ENCODE measurements at places on chromosomes 12 and 14. TPM values are rescaled to one million over a fixed set of nuclear protein-coding genes. Genes with fewer than 3 reads are reported as not detected.

- no peak for DNase-seq
Observed at GRCh38 chr14:92686411-92686899, 62.0 kb downstream of the LGMN start.

DNA sequence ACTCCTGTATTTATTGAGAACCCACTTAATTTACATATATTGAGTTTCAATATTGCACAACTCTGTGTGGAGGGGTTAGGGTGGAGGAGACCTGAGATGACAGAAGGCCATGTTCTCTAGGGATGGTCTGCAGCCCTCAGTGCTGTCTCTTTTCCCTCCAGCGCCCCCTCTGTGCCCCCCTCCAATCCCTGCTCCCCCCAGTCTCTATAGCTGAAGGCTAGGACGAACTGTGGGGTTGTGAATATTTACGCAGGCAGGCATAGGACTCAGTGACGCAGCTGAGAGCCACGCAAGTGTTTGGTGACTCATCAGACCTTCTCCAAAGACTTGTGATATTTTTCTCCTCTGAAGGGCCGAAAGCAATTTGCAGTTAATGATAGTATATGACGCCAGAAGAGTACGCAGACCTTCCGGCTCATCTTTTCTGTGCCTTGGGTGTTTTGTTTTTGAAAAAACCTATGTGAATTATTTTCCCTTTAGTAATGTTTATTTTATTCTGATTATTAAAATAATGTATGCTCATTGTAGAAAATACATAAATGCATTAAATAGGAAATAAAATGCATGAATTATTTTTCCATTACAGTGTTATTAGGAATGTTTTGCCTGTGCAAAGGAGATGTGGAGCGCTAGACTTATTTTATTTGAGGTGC, 85.3 kb downstream of the SLC25A47 start:
- DNase-seq, result no peak

GRCh38 chr14:39474416-39474911, 42.2 kb upstream of the FBXO33 start:
- no peak for DNase-seq

DNA sequence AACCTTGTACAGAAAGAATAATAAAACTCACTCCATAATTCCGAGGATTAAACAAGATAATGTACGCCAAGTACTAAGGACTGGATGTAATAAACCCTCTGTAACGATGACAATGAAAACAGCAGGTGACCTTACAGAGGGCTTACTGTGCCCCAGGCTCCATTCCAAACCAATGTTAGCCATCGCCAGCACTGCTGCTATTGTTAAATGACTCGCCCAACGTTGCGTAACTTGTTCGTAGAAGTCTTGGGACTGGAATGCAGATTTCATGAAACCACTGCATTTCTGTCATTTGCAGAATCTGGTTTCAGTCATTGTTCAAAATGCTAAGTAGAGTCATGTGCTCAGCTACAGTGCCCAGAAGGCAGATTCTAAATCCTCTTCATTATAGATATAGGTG, 728 bp upstream of the STON2 start:
- no peak for DNase-seq

- no peak for DNase-seq
Observed at GRCh38 chr12:14961466-14962152, at the start of gene ARHGDIB. Gene ARHGDIB (minus strand): TSS chr12:14961601. CDS start chr12:14950712, 10,889 bp downstream.

Gene ISM2
- 1.5 TPM for polyA plus RNA-seq

Gene PDE6H
- polyA plus RNA-seq, result not detected

Gene SSPN
- 16.6 TPM for polyA plus RNA-seq

Gene INHBE
- polyA plus RNA-seq, result 0.99 TPM
